ENCODE measurements at places on chromosomes 7 and 10.

DNA sequence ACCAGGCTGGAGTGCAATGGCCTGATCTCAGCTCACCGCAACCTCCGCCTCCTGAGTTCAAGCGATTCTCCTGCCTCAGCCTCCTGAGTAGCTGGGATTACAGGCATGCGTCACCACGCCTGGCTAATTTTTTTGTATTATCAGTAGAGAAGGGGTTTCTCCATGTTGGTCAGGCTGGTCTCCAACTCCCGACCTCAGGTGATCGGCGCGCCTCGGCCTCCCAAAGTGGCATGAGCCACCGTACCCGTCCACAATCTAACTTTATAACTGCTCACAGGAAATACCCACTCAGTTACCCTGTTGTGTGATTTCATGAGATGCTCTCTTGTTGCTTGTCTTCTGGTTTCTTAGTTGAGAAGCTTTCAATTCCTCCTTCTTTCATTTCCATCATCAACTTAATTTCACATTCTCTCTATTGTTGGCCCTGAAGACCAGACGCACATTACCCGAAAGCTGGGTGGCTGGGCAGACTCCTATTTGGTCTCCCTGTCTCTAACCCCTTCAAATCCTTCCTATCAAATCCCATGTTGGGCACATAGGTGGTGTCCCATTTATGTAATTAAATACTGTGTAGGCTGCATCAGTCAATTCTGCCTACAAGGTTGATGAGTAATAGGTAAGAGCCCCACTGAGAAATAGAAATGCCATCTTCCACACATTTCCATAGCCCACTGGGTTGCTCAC is 1.1 kb upstream of the GSTO2 start:
- DNase-seq, result no peak

DNA sequence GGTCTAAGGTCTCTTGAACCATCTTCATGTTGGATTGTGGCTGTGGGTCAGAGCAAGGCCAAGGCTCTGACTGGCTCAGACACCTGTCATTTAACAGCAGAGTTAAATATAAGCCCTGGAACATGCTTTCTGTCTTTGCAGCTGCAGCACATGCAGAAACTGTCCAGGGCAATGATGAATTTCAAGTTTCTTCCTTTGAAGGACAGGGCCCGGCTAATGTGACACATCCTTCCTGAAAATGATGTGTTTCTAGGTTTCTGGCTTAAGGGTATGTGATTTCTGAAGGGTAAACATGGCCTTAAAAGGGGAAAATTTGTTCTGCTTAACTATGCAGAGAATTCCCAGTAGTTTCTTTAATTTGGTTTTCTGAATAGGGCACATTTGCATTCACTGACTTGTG is 34.0 kb upstream of the SLC35B4 start:
- no peak for DNase-seq

DNA sequence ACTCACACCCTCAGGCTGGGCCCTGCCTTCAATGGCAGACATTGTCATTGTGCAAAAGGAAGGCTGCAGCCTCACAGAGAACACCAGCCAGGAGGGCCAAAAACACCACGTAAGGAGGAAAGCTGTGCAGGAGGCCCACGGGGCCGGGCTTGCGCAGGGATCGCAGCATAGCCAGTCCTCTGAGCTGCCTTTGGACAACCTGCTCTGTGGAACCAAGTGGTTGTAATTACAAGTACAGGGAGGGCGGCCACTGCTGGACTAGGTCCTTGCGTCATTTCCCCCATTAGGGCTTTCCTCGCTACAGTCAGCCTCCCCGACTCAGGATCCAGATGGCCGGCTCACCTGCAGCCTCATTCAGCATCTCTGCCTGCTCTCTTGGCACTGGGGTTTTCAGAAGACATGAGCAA is 66.9 kb downstream of the FAM53B start:
- DNase-seq, result no peak

- DNase-seq, result no peak
Observed at GRCh38 chr10:124975977-124976514, 34.1 kb downstream of the ZRANB1 start.

- DNase-seq, result no peak
Observed at GRCh38 chr7:88216276-88216675, 3.6 kb downstream of the SRI start.

DNA sequence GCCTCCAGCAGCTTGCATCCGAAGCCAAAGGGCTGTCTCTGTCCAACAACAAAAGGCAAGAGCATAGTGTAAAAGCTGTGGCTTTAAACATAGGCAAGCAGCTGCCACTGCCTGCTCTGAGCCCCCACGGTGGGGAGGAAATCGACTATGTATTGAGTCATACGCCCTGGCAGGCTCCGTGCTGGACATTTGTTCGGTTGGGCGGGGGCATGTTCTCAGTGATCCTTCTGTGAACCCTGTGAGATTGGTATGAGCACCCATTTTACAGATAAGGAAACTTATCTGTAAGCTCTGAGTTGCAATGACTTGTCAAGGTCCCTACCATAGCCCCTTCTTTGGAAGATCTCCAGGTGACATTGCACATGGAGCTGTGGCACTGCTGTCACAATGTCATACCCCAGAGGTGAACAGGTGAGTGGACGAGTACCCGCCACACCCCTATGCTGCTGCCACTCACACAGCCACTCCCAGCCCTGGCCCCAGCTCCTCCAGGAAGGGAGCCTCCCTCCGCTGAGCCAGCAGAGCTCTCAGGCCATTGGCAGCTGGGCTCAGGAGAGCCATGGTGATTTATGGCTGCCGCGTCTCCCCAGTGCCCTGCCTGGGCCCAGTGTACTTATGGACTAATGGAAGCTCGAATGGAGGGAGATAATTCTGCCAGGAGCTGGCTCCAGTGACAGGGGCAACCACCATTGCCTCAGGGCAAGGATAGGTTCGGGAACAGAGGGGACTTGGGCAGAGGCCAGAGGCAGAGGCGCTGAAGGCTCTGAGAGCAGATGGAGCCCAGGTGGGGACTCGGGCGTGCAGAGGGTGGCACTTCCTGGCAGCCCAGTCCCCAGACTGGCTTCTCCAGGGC is 43.7 kb downstream of the UNC5B start:
- no peak for DNase-seq

- no peak for DNase-seq
Observed at GRCh38 chr10:15096661-15097010, 519 bp upstream of the RPP38 start.

- no peak for DNase-seq
Observed at GRCh38 chr10:74683621-74684364, 142.6 kb upstream of the KAT6B start.

GRCh38 chr10:90930070-90930837 is 9.4 kb upstream of the ANKRD1 start:
- DNase-seq, result no peak

GRCh38 chr7:93945756-93946535 is 24.4 kb downstream of the GNG11 start:
- no peak for DNase-seq

DNA sequence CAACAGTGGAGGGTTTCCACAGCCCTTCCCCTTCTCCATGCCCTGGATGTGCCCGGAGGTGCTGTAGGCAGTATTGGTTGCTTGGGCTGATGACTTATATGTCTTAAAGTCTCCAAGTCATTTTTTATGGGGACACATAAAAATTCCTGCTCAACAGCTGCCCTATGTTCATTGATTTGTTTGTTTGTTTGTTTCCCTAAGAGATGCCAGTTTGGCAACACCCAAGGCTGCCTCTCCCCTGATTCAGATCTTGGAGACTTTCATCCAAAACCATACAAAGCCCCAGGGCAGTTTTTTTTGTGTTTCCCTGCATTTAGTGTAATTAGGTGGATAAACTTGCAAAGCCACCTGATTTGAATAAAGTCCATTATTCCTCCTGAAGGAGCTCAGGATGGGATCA is 115.3 kb downstream of the PLPP4 start:
- DNase-seq, result no peak

- no peak for DNase-seq
Observed at GRCh38 chr7:5546626-5547025, 123.0 kb upstream of the TNRC18 start.

DNA sequence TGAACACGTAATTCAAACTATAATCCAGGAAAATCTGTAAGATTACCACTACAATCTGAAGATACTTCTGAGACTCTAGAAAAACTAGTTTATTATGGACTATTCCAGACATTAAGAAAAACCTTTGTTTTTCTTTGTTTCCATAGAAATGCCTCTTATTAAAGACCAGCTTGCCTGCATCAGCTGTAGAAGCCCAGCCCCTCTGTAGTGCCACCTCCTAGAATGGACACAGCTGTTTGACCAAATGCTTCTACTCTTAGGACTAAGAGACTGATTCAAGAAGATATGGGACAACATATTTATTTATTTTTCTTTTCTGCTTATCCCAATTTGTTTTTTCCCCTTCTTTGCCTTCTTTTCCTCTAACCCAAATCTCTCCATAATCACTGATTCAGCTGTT is 93.8 kb downstream of the CXCL12 start:
- DNase-seq, result no peak

- DNase-seq, result no peak
Observed at GRCh38 chr7:117600911-117601310, 121.1 kb downstream of the CFTR start.

DNA sequence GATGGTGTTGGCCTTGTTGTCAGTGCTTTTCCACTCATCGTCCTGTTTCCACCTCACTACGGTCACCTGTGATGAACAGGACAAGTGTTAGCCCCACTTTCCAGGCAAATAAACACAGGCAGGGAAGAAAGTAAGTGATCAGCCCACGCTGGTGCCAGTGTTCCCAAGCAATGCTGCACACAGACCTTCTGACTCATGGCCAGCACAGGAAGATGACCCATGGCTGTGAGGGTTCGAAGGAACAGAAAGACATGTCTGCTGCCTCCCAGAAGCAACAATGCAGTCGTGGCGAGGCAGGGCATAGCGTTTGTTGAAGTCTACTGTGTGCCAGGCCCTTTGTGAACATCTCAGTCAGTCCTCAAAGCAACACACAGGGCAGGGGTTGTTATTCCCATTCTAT is 35.7 kb downstream of the SLC29A3 start:
- DNase-seq, result no peak

- no peak for DNase-seq
Observed at GRCh38 chr7:41205600-41205999, 497.3 kb downstream of the INHBA start.

DNA sequence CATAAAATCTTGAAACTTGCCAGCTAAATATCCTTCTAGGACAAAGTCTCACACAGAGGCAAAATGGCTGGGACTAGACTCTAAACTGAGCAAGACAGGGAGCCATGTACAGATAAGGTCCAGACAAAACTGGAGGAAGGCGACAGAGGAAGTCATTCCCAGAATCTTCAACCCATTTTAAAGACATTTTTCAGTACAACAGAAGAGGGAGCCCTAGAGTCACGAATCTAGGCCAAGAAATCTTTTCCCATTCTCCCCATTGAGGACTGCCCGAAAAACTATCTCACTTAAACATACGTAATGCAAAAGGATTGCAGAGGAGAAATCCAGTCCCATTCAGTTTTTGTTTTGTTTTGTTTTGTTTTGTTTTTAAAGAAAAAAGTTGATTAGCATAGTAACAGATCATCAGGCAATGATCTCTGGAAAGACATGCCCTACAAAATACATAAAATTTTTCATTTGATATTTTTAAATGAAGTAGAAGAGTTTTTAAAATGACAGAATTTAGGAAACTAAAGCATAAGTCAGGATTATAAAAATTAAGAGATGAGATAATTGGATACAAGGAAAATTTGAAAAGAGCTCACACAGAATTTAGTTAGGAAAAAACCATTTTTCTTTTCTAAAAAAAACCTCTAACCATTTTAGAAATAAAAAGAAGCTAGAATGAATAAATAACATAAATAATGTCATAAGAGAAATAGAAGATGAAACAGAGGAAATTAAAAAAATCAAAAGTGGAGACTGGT is 16.9 kb upstream of the PRF1 start:
- no peak for DNase-seq

DNA sequence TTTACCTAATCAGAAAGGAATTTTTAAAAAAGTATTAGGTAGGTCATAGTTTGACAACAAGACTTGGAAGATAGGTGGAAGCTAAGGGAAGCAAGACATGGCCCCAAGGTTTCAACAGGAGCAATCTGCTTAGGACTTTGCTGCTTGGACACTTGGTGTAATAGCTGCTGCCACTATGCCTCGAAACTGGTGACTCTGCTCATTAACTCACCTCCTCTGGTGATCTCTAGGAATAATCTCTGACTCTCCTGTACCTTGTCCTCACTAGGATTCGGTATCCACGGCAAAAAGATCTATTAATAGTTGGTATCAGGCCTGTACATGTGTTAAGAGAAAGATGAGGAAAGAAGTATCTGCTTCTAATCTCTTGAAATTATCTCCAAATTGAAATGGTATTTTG is 53.1 kb downstream of the PTEN start:
- no peak for DNase-seq
